OCI-LY7 (cell line): ENCODE measurements at places on chromosomes 5 and 9. TPM values are rescaled to one million over a fixed set of nuclear protein-coding genes. Genes with fewer than 3 reads are reported as not detected.
A peak's percentile ranks its signal among the peaks of the same experiment; 100 is the strongest.

Gene CKMT2
- total RNA-seq = not detected in 2 replicates

Gene NMUR2
- not detected in 2 replicates for total RNA-seq

Gene ST8SIA4
- 40.3 and 42.9 TPM in 2 replicates for total RNA-seq

Gene CDKN2A
- 145 and 148 TPM in 2 replicates for total RNA-seq

Gene JAKMIP2
- 14.0 and 14.5 TPM in 2 replicates for total RNA-seq

Gene NR6A1
- total RNA-seq = 21.7 and 23.0 TPM in 2 replicates

Gene PCDHB4
- total RNA-seq = not detected in 2 replicates

Gene GGTA1
- not detected in 2 replicates for total RNA-seq

Gene PTGR1
- not detected in 2 replicates for total RNA-seq

Gene C5orf58
- not detected in 2 replicates for total RNA-seq

Gene LRRC19
- not detected in 2 replicates for total RNA-seq

- peak; percentile 33 for DNase-seq
Observed at GRCh38 chr9:98807814-98808195, 335 bp downstream of the GALNT12 start.

- DNase-seq = no peak
Observed at GRCh38 chr5:126188804-126189203, 234.4 kb upstream of the GRAMD2B start.

DNA sequence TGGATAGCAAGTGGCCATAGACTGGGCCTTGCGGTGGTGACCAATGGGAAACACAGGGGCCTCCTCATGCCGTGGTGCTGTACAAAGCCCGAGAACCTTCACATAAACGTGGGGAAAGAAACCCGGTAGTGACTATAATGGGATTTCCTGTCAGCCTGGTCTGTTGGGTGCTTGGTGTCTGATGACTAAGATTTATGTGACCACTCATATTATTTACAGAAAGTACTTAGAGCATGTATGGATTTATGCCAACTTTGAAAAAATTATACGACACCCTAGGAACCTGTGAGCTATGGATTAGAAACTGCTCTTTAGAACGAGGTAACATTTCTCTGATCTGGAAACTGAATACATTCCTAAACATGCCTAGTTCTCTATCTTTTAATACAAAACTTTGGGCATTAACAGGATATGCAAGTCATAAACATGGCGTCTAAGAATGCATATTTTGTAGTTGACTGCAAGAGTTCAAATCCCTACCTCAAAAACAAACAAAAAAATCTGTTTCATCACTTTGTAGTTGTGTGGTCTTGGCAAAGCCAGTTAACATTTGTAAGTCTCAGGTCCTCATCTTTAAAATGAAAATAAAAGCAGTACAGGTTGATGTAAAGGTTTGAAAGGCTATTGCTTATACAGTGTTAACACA is 85.4 kb downstream of the TMEM167A start:
- no peak for DNase-seq

GRCh38 chr9:114738581-114739316 is 56.8 kb upstream of the TEX48 start:
- peak; percentile 78 for DNase-seq

DNA sequence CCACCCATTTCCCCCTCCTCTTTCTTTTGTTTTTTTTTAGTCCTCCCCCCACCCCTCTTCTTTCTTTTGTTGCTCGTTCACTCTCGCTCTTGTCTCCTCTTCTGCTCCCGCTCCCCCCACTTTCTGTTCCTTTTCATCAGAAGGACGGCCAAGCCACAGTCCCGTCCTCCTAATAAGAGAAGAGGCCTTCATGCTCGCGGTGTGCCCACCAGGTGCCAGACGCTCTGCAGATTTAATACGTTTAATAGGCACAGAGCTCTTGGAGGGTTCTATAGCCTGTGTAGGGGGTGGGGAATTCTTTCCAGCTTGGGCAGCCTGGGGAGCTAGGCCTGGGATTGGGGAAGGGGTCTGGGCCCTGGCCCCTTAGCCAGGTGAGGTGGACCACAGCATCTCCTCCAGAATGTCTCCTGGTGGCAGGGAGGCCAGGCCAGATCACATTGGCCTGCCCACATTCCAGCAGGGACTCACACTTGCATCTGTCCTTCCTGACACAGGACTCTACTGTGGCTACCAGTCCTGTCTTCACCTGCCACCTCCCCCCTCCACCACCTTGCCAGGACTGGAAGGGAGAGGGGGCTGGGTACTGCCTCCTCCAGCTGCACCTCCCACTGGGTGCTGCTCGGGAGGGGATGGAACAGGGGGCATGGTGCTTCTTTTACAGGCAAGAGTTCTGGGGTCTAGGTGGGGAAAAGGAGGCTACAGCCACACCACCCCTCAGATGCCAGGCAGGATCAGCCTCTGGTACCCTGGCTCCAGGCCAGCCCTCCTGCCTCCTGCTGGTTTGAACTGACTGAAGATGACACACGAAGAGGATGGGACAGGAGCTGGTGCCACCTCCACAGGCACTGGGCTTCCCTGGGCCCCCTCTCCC is 6.1 kb upstream of the BARX1 start:
- DNase-seq = no peak

DNA sequence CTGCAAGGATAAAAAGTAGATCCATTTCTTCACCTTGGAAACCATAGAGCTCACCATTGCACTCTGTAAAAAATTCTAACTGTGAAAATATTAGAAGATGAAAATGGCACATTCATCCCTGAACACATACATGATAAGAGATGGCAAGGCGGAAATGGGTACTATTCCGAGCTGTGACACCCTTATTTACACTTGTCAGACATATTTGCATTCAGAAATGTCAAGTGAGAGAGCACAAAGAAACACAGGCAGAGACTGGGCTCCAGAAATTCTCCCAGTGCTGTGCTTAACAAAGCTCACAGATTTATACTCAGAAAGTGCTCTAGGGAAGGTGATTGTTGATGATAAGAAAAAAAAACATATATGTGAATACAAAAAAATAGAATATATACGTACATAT is 170.3 kb upstream of the PUM3 start:
- no peak for DNase-seq

DNA sequence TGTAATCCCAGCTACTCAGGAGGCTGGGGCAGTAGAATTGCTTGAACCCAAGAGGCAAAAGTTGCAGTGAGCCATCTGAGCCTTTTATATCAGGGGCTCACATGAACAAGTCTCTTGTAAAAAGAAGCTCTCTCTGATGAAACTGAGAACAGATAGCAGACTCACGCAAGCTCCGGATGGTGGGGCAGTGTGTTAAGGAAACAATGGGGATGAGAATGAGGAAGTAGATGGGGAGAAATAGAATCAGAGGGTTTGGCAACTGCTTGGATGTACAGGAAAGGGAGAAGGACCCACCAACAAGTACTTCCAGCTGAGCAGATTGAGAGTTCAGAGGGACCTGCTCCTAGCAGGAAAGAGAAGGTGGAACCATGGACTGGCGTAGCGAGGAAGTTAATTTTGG is 18.6 kb downstream of the TMEM252 start:
- no peak for DNase-seq

DNA sequence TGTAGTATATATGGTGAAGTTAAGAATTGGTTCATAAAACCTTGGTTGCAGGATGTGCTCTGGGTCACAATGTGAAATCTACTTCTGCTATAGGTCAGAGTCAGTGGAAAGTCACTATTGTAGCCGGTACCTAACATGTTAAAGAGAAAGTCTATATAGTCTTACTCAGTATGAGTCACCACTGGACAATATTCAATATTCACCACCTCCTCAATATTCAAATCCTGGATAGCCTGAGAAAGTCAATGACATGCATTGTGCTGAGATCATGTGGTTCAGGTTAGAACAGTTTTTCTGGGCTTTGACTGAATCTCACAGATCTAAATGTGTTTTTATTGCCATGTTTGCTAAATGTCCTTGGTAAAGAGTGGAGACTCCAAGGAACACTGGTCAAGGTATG is 108.8 kb downstream of the HMHB1 start:
- no peak for DNase-seq

DNA sequence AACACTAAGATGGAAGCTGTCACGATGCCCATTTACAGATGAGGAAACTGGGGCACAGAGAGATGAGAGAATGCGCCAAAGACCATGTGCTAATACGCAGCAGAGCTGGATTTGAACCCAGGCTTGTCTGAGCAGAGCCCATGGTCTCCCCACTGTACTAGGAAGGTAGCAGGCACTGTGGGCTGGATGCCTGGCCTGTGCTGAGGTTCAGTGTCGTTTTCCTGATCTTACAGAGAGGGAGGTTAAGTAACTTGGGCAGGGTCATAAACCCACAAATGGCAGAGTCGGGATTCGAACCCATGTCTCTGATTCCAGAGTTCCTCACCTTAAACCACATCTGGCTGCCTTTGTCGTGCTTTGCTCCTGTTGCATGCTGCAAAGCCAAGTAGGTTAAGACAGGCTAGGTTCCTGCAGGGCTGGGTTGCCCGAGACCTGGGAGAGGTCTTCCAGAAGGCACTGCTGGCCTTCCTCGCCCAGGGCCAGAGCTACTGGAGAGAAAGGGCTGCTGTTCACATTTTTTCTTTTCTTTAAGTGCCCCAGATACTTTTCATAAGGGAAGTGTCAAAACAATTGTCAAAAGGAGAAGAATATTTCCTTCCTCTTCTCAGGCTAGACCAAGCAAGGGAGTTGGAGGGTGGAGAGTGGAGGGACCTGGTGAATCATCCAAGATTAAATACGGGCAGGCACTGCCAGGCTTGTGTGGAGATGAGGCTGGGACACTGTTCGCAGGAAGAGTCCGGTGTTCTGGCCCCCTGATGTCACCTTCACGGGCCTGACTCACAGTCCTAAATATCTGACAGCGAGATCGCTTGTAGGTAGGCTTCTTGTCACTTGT is 3.2 kb downstream of the NEK6 start:
- DNase-seq = peak; percentile 33

DNA sequence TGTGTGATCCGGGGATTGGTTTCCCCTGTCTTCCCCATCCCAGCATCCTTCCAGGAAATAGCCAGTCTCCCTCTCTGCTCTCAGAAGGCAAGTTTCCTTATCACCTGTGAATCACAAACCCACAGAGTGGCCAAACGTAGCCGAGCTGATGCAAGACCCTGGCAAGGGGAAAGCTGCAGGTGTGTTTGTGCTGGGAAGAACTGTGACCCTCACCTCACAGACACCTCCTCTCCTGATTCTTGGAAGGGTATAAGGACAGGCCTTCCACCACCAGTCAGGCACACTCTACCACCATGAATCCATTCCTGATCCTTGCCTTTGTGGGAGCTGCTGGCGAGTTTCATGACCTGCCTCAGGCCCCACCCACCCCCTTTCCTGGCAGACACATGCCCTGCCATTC is at the start of gene PRSS3:
TSS of gene PRSS3 (plus strand) at position 281 of the 400 bp plus-strand sequence. CDS start at position 294, 13 bp downstream.
- DNase-seq = no peak

GRCh38 chr9:115759426-115759825 is 394.2 kb upstream of the PAPPA start:
- no peak for DNase-seq
